Right cardiac atrium (tissue), 5 donors: ENCODE measurements at places on chromosomes 2 and 18.

DNA sequence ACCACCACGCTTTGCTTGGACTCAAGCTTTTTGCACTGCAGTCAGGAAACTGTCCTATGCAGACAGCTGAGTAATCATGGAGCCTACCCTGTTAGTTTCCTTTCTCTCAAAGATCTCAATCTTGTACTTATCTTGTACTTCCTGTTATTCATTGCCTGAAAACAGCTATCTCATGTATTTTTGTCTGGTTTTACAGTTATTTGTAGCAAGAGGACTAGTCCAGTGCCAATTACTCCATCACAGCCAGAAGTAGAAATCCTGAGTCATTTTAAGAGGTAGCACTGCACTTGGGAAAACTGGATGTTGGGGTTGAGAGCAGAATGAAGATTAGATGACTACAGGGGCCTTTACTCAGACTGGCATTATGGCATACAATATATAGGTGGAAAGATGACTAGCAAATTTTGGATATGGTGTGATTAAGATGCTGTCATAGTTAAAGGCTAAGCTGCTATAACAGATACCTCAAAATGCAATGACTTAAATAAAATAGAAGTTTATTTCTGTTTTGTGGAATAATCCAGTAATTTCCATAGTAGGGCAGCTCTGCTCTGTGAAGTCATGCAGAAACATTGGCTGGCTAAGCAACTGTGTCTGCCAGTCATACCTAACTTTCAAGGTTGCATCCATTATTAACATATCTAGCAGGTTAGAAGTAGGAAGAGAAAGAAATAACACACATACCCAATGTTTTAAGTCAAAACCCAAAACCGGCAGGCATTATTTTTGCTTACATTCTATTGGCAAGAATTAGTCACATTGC, 21.1 kb upstream of the CHMP3 start:
- no peak for DNase-seq

DNA sequence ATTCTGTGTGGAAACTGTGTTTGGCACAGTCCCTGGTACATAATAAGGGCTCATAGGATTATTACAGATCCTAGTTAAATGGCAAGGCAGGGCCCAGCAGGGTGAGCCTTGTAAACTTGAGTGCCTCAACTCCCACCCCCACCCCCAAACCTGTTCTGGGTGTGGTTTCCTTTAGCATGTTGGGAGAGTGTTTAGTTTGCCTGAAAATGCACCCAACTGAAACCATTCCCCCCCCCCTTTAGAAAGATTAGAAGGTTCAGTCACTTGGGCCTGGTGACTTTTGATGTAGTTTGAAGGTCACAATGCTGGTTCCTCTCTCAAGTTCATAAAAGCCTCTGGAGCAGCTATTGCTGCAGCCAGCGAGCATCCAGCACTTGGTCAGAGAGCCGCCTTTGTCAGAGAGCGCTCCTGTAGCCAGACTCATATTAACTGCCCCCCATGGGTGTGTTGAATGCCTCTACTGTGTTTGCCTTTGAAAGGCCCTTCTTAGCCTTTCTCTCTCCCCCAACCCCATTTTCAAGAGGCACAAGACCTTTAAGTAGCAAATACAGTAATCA, 113.7 kb downstream of the SPTBN1 start:
- no peak for DNase-seq

- DNase-seq, result no peak
These were observed 4.4 kb downstream of the EHD3 start for GRCh38 chr2:31238126-31238905.

GRCh38 chr2:199273042-199273511, 184.7 kb downstream of the SATB2 start:
- DNase-seq, result no peak

GRCh38 chr18:13474336-13474735, 252.0 kb downstream of the FAM210A start:
- no peak for DNase-seq

DNA sequence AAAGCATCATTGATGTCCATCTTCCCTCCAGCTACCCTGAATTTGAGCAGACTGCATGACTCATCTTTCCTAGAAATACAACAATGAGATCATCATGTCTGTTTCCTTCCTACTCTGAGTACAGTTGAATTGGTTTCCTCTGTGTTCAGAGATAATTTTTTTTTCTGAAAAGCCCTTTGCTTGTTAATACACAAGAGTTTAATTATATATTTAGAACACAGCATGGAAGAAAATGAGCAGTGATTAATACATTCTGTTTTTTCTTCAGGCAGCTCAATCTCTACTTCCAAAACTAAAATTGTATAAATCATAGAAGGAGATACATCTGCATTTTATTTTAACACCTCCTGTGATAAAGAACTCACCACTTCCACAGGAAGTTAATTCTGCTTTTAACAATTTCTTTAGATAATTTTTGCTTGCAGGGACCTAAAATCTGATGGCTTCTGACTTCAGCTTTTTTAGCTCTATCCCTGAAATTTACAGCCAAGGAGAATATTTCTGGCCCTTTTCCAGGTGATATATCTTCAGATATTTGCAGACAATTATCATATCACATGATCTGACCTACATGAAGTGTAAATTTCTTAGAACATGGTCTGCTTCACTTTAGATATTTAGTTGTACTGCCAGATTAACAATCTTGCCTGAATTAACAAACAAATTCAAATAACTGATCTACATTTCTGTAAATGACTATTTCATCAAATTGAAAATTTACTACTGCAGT, 249.0 kb downstream of the TRIB2 start:
- DNase-seq, result no peak

- no peak for DNase-seq
These were observed 15.6 kb downstream of the KLF11 start for GRCh38 chr2:10059016-10059351.

- no peak for DNase-seq
These were observed 398.0 kb upstream of the DCC start for GRCh38 chr18:51941999-51942398.
